ENCODE measurements at places on chromosomes 2 and 18.

DNA sequence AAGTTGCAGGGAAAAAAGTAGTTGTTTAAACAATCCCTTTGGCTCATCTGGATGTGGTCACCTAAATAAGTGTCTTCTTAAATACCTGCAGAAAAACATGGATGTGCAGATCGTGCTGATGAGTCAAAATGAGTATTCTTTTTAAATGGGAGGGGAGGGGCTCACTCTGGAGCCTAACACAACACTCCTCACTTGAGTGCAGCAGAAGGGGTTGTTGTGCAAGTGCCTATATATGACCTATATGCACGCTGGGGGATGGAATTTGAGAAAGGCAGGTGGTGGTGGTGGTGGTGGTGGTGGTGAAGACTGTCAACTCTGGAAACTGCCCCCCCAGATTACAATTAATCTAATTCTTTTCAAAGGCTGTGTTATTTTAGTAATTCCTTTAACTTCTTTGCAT, 77.9 kb upstream of the FAM124B start:
- no peak for DNase-seq

DNA sequence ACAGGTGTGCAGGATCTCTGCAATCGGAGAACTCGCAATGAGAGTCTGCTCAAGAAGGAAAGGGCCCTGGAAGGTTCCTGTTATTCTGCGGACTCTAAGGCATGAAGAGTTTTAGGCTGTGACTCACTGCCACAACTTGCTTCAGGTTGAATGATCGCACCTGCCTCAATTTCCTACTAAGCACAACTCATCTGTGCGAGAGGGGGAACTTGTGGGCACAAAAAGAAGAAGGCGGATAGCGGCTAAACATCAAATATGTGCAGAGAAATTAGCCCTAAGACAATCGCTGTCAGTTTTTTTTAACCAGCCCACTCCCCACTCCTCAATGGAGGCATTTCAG, 14.0 kb upstream of the CREG2 start:
- no peak for DNase-seq

GRCh38 chr18:77079954-77080682, 52.5 kb downstream of the MBP start:
- no peak for DNase-seq

DNA sequence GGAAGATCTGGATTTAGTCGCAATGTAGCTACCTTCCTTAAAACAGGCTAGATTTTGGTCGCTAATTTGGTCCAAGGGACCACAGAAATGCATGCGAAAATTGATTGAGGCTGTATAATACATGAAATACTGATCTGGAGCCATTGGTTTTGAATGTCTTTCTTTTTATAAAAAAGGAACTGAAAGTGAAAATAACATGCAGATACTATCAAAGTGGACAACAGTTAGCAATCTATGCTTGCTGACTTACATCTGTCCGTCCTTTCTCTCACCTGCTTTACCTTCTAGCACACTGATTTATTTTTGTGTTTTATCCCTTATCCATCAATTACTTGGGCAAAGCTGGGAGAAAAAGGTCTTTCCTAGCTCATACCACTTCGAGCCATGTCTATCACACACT, 1459.8 kb upstream of the ACVR2A start:
- DNase-seq = no peak

DNA sequence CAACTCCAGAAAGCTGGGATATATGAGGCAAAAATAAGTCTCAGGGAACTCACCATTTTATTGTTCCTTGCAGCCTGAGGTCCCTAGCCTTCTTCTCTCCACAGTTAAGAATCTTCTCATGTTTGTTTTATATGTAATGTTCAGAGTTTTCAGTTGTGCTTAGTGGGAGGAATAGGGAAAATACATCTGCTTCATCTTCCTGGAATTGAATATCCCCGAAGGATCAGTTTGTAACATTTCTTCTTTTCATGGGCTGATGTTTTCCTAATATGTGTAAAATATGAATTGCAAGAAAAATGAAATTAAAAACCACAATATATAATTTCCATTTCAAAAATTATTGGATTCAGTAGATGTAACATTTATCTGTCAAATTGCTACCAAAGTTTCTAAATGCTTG, 8.0 kb downstream of the GALNT1 start:
- DNase-seq = no peak

DNA sequence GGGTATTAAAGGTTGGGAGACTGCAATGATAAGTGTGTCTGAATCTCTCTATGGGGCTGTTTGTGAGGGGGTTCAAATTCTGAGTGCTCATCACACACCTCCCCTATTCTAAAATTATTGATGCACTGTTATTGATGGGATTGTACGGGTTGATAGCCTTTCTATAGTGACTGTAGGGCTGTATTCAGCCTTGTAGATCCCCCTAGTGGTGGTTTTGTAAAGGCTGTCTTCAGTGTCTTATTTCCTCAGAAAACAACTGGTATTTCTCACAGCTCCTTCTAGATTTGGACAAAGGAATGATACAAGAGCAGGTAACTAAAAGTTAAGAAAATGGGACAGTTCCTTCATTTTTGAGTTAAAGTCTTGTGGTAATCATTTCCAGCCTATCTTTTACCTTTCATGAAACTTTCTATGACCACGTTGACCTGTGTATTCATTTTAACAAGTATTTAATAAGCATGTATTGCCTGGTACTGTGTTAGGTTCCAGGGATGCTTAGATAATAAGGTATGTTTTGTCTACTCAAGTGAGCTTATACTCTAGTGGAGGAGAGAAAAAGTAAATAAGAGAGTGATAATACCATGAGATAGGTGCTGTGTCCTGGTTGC, 21.2 kb downstream of the SMAD4 start:
- DNase-seq = no peak

GRCh38 chr2:145230546-145230945, 710.6 kb upstream of the ZEB2 start:
- no peak for DNase-seq

DNA sequence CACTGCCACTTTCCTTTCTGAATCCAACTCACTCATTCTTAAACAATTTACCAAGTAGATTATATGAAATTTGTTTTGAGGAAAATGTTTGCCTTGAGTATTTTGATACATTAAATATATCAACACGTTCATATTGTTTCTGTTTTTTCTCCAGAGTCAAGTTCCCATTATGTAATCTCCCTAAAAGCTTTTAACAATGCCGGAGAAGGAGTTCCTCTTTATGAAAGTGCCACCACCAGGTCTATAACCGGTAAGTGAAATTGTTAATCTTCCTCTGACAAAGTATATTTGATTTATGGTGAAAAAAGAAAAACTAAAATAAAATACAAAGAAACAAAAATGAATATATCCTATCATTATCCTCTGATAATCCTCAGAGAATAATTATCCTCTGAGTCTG, 838.6 kb downstream of the MBD2 start:
- no peak for DNase-seq

GRCh38 chr2:124566518-124566970, 541.5 kb downstream of the CNTNAP5 start:
- no peak for DNase-seq

GRCh38 chr18:35484034-35484433, 13.7 kb downstream of the INO80C start:
- no peak for DNase-seq

DNA sequence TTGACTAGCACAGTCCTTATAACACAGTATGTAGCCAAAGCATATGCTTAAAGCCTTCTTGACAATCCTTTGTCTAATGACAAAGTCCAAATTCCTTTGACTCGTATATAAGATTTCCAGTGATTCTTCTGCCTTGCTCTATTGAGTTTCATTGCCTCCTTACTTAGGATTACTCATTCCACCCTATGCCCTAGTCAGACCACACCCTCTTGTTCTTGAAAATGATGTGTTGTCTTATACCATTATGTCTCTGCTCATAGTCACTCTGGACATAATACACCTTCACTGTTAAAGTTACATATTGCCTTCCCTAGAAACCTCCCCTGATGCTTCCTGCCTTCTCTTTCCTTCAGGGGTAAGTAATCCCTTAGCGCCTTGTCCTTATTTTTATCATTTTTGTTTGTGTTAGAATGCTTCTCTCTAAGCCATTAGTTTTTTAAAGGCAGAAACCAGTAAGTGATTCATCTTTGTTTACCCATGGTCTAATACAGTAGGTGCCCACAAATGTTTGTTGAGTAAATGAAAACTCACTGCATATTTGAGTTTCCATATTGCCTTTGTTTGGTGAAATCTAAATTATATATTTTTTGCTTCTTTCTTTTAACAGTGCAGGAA, 19.3 kb downstream of the GPD2 start:
- DNase-seq = no peak

GRCh38 chr2:124542932-124543640, 518.0 kb downstream of the CNTNAP5 start:
- no peak for DNase-seq

DNA sequence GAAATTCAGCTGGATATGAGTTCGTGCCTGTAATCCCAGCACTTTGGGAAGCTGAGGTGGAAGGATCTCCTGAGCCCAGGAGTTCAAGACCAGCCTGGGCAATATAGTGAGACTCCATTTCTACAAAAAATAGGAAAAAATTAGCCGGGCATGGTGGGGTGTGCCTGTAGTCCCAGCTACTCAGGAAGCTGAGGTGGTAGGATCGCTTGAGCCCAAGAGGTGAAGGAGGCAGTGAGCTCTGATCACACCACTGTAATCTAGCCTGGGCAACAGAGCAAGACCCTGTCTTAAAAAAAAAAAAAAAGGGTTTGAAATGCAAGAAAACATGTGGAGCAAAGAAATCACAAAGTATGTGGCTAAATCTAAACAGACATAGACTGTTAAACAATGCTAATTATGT, 9.8 kb downstream of the CGREF1 start:
- DNase-seq = no peak

DNA sequence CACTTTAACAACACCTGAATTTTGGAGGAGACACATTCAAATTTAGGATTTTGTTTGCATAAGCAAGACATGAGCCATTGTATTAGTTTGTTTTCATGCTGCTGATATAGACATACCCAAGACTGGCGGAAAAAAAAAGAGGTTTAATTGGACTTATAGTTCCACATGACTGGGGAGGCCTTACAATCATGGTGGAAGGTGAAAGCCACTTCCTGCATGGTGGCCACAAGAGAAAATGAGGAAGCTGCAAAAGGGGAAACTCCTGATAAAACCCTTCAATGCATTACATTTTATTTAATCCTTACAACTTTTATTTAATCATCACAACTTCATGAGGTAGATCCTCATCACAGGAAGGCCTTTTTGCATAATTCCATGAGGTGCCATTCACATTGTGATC, 242.0 kb upstream of the STON1 start:
- no peak for DNase-seq

DNA sequence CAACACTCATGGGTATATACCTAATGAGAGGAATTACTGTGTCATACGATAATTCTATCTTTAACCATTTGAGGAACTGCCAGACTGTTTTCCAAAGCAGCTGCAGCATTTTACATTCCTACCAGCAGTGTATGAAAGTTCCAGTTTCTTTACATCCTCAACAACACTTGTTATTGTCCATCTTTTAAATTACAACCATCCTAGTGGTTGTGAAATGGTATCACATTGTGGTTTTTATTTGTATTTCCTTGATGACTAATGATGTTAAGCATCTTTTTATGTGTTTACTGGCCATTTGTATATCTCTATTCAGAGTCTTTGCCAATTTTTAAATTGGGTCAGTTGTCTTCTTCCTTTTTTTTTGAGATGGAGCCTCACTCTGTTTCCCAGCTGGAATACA, 4.0 kb upstream of the CKAP2L start:
- no peak for DNase-seq

DNA sequence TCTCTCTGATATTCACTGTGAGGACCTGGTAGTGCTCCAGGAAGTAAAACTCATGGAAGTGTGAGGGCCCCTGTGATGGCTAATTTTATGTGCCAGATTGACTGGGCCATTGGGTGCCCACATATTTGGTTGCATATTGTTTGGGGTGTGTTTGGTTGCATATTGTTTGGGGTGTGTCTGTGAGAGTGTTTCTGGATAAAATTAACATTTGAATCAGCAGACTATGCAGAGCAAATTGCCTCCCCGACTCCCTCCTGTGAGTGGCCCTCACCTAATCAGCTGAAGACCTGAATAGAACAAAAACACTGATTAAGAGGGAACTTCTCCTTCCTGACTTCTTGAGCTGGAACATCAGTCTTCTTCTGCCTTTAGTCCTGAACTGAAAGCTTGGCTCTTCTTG, 173.3 kb upstream of the LINC00305 start:
- DNase-seq = no peak

DNA sequence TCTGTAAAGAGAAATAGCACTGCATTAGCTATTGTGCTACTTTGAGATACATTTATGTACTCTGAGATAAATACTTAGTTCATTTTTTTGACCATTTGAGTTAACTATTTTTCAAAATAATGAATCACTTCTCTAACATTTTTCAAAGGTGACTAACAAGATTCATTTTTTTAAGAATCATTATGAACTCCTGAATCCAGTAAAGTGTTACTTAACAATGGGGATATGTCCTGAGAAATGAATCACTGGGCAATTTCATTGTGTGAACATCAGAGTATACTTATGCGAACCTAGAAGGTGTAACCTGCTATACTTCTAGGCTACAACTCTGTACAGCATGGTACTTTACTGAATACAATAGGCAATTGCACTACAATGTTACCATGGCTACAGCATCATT, 355.8 kb downstream of the ARL6IP6 start:
- no peak for DNase-seq

GRCh38 chr2:127577973-127578372, 42.5 kb downstream of the MYO7B start:
- DNase-seq = no peak

DNA sequence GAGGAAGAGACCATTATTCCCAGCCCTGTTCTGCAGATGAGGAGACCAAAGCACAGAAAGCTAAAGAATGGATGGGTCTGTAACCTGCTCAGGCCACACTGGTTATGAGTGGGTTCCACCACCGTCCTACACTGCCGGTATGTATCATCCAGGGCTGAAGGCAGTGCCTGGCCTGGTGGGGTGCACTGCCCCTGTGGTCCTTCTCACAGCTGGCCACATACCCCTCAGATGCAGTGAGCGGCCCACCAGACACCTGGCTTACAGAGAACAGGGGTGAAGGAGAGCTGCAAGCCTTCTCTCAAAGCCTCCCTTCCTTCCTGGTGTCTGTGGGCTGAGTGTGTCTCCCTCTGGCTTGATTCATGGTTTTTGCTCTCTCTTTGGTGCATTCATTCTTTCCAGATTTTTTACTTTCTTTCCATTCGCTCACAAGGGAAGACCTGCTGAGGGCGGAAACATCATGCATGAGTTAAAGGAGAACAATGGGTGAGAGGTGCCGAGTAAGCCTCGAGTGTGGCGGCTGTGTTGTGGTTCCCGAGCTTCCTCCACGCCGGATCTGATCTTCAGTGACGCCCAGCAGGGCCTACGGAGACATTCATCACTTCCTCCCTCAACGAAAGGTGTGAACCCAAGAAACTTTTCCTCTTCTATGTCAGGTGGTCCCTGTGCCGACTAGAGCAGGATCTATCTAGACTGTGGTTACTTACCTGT, 62.1 kb upstream of the REL start:
- DNase-seq = no peak

- no peak for DNase-seq
Measured at GRCh38 chr2:41926614-41927580, 120.9 kb upstream of the PKDCC start.

GRCh38 chr2:144078802-144079724, 440.9 kb downstream of the ZEB2 start:
- no peak for DNase-seq

GRCh38 chr2:23454501-23455120, 69.6 kb downstream of the KLHL29 start:
- DNase-seq = no peak

- no peak for DNase-seq
Measured at GRCh38 chr18:27400001-27400400, 214.9 kb upstream of the CHST9 start.

- peak; percentile 57 for DNase-seq
Measured at GRCh38 chr2:217897816-217898806, 104.7 kb downstream of the TNS1 start.

- no peak for DNase-seq
Measured at GRCh38 chr18:459814-460593, 40.5 kb downstream of the COLEC12 start.
